Suppressor macrophage treated with lipopolysaccharide for 1 hour (primary cell): ENCODE measurements at places on chromosomes 3 and 15.

DNA sequence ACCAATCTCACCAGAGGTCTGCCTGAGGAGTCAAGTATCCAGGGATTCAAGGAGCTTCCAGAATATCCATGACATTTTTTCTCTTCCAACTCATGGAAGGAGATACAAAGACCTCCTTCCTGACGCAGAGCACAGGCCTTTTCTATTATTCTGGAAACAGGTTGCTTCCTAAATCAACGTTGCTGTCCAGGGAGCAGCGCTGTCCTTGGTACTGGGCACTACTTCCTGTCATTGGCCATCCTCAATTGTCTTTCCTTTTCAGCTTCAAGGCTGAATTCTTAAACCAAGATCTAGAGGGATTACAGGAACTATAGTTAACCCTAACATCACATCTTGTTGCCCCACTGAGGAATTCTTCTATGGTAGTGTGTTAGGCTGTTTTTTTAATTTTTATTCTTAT, 50.4 kb upstream of the TBC1D21 start:
- DNase-seq: no peak

DNA sequence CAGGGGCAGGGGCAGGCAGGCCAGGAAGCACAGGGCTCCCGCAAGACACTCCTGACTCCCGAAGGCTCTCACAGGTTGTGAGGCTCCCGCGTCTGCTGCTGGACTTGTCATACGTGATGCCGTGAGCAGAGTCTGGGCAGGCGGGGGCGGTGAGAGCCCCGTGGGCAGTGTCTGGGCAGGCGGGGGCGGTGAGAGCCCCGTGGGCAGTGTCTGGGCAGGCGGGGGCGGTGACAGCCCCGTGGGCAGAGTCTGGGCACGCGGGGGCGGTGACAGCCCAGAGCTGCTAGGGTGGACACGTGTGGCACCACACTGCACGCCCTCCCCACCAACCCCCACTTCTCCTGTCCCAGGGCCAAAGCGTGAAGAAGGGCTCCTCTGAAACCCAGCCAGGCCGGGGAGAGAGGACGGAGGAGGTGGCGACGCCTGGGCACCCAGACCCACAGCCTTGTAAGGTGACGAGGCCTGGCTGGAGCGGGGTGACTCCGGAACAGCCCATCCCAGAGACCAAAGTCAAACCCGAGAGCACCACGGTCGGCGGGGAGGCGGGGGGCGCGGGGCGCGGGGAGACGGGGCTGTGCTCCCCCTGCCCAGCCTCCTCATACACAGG, 35.0 kb downstream of the TNK2 start:
- DNase-seq: no peak

DNA sequence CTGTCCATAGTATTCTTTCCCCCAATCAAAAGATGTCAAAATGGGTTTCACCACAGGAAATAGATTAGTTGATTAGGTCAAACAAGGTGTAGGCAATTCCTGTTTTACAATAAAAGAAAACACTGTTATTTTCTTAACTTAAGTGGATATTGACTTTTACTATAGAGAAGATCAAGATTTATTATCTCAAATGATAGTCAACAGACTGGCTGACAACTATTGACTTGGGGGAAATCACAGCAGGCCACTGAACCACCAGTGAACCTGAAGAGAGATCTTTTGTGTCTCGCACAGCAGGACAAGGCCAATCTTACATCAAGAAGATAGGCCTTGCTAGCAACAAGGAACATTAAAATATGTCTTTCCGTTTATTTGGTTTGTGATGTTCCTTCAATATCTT, 1187.6 kb downstream of the SI start:
- no peak for DNase-seq

GRCh38 chr3:29185706-29186105, 95.2 kb upstream of the RBMS3 start:
- DNase-seq: no peak

DNA sequence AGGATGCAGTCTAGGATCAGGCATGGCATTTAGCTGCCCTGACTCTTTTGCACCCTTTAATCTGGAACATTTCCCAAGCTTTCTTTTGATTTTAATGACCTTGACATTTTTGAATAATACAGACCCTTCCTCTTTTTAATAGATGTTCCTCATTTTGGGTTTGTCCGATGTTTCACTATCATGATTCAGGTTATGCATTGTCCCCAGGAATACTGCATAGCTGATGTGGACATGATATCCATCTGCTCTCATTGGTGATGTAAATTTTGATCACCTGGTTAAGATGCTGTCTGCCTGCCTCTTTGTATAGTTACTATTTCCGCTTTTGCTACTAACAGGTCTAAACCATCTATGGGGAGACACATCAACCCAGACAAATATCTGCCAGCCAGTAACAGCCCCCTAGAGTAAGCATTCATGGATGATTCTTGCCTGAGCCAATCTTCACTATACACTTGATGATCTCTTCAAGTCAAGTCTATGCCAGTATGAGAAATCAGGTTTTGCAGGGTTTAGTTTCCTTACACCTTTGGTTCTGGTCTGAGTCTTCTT, 50.6 kb upstream of the ULK4 start:
- DNase-seq: peak; percentile 63

DNA sequence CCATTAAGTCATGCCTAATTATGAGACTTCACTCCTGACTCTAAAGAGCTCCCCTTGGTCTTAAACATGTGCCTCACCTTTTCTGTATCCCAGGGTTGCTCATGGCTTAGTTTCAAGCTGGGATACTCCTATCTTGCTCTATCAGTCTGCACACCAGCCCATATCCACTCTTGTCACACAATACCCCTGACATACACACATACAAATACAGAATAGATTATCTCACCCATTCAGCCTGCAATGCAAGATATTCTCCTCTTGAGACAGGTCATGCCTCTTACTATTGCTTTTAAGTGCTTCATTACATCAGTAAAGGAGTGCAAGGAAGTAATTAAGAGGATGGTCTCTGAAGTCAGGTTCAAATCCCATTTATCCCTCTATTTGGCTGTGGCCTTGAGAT, 587.3 kb downstream of the IGSF11 start:
- DNase-seq: no peak
